ENCODE measurements at places on chromosomes 7 and 10. TPM values are rescaled to one million over a fixed set of nuclear protein-coding genes. Genes with fewer than 3 reads are reported as not detected.

Gene MNX1
- total RNA-seq, result 0.20 TPM

Gene SUN3
- not detected for total RNA-seq

Gene EMX2
- total RNA-seq, result not detected

Gene GIMAP6
- not detected for total RNA-seq

Gene ZNF365
- 0.59 TPM for total RNA-seq

Gene OPALIN
- not detected for total RNA-seq

Gene FXYD4
- total RNA-seq, result not detected

Gene EXOSC1
- total RNA-seq, result 60.3 TPM

Gene STEAP2
- 6.7 TPM for total RNA-seq

Gene CYP2C19
- total RNA-seq, result not detected

All from H9 (cell line).